ENCODE measurements at places on chromosomes 16 and 17.

DNA sequence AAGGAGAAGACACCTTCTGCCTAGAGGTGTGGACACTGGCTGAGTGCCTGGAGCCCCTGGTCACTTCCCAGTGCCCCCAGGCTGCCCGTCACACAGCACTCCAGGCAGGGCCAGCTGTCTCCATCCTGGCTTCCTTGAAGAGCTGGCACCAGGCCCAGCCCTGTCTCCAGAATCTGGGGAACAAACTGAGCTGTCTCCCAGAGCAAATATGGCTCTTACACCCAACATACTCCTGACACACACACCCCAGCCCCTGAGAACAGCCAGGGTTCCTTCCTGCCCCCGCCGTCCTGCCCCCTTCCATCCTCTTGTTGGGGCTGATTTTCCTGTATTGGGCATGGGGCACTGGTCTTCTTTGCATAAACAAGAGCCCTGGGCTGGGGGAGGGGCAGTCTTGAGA, 9.1 kb downstream of the NHERF1 start:
- no peak for DNase-seq

- DNase-seq: no peak
These were observed 22.2 kb upstream of the LCMT1 start for GRCh38 chr16:25089351-25089750.

DNA sequence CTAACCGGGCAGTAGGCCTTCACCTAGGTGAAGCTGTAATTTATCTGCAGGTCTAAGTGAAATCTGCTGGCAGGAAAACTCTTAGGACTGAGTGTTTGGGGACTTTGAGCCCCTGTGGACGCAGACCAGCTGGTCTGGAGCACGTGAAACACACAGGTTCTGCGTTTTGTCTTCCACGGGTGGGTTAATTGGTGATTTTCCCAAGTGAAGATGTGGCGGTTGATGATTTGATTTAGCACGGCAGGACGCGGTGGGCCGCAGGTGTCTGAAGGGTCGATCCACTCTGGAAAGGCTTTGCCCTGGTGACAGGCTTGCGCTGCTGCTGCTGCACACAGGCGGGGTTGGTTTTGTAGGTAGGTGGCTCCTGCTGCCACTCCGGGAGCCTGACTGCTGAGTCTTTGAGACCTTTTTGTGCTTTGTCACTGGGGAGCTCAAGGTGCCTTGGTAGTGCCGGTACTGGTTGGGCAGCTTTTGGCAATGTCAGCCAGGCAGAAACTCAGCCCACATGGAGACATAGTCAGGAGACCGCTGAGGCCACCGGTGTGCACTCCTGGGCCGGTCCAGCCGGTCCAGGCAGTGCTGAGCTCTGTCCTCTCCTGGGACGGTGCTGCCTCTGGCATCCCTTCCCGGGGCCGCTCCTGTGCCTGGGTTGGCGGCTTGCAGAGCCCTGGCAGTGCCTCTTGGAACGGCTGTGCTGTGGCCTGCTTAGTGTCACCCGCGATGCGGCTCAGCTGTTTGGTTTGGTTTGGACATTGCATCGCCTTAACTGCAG, 2.3 kb downstream of the BAIAP2 start:
- no peak for DNase-seq

GRCh38 chr16:62038225-62038624, 2.0 kb upstream of the CDH8 start:
- DNase-seq: no peak

DNA sequence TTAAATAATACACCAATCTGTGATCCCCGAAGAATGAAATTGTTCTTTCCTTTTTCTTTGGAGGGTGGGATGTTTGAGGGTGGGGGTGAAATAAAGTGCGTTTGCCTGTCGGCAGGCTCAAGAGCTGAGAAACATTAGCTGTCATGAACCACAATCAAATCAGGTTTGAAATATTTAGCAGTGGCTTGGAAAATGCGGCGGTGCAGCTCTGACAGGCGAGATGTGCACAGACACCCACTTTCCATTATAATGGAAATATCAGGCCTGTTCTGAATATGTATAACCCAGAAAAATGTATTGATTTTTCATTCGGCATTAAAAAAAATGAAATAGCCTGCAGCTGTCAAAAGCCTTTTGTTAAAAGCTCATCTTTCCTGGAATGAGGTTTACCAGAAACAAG, 212.8 kb downstream of the ZFHX3 start:
- DNase-seq: no peak

DNA sequence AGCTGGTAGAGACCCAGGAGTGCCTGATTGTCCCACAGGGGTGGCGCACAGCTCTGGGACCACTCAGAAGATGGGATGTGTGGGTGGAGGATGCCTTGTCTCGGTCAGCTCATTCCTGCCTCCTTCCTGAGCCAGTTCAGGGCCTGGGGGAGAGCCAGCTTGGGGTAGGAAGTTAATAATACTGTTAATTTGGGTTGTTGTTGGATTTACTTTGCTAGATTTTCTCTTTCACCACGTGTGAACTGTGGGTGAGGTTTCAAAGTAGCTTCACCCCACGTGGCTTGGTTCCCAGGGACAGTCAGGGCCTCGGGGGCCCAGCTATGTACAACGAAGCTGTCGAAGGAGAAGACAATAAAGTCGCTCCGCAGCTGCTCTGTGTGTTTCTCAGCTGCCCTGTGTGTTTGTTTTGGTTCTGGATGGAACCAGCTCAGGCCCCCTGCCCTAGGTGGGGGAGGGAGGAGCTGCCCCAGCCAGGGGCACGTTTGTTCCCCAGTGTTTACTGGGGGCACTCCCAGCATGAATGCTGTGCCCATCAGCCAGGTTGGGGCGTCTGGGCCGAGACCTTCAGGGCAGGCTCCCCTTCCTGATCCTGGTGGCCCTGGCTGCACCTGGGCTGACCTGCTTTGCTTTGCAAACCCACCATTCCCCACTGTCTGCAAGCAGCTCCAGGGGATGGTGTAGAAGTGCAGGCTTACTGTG, 2.3 kb downstream of the NUDT16L1 start:
- no peak for DNase-seq

- no peak for DNase-seq
These were observed 255.5 kb downstream of the PRKCA start for GRCh38 chr17:66557886-66558285.

GRCh38 chr16:82756283-82756599, 129.5 kb downstream of the CDH13 start:
- no peak for DNase-seq

DNA sequence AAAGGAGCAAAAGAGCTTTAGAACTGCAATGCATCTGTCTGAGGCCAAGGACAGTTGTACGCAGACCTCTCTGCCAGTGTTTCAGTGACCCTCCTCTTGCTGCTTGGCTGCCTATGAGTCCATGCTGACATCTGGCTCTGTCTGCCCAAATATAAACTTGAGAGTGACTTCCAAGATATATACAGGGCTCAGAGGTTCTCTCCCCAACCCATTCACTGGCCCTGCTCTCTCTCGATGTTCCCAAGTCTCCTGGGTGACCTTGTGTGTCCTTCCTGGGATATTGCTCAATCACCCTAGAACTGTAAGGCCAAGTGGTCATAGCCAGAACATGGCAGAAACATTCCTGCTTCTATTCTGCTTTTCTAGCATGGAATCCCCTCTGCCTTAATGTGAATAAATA, 716.3 kb downstream of the WWOX start:
- no peak for DNase-seq
